ENCODE measurements at places on chromosomes 7 and 10. TPM values are rescaled to one million over a fixed set of nuclear protein-coding genes. Genes with fewer than 3 reads are reported as not detected.

SLC13A1 gene
- total RNA-seq, result not detected

VWA2 gene
- total RNA-seq, result not detected

PLEKHS1 gene
- not detected for total RNA-seq

ACSM6 gene
- not detected for total RNA-seq

CRPPA gene
- total RNA-seq, result 0.75 TPM

GRCh38 chr7:20232848-20233247 is 15.7 kb upstream of the MACC1 start:
- no peak for DNase-seq

GRCh38 chr10:52599551-52600200 is 172.9 kb downstream of the MBL2 start:
- no peak for DNase-seq

- DNase-seq, result no peak
Observed at GRCh38 chr7:158056761-158057160, 530.9 kb downstream of the PTPRN2 start.

DNA sequence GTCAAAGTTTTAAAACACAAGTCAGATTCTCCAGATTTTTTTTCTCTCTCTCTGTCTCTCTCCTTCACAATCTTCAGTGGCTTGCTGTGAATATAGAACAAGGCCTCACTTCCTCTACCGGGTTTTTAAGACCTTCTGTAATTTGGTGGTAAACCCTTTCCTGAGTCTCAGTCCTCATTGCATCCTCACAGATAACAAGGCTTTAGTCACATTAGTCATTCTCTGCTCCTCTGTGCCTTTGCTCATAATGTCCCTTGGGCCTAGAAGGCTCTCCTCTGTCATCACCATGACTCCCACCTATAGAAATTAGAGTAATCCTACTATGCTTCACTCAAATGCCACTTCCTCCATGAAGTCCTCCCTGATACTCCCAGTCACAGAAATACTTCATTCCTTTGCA is 172.7 kb upstream of the HPS1 start:
- DNase-seq, result no peak

- DNase-seq, result no peak
Observed at GRCh38 chr10:11448190-11448544, 163.3 kb downstream of the USP6NL start.

DNA sequence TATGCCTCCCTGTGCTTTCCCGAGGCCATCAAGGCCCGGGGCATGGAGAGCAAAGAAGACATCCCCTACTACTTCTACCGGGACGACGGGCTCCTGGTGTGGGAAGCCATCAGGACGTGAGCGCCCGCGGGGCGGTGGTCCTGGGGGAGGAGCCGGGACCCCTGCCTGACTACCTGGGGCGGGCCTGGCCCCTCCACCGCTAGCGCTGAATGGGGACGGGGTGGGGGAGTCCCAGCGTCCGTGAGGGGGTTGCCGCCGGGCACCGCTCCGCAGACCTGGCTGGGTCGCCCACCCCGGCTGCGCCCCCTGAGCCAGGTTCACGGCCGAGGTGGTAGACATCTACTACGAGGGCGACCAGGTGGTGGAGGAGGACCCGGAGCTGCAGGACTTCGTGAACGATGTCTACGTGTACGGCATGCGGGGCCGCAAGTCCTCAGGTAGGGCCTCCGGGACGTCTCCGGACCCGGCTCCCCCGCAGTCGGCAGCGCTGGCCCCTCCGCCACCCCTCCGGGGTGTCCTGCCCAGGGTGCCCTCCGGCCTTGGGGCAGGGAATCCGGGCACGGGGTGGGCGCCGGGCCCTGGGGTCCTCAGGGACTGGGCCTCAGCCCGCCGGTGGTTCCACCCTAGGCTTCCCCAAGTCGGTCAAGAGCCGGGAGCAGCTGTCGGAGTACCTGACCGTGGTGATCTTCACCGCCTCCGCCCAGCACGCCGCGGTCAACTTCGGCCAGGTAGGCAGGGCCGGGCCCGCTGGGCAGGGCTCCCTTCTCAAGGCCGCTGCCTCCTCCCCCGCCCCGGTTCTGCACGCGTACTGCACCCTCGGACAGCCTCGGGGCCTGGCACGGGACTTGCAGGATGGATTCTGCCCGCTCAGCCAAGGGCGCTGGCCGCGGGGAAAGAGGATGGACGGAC is 69.3 kb downstream of the ALOX5 start:
- no peak for DNase-seq
